Vagina (tissue), 2 donors: ENCODE measurements at places on chromosomes 11 and 22.

- no peak for DNase-seq
Measured at GRCh38 chr22:28883917-28884746, 760 bp downstream of the ZNRF3 start.

- DNase-seq = no peak
Measured at GRCh38 chr11:11237070-11237832, 115.8 kb downstream of the CSNK2A3 start.

- DNase-seq = no peak
Measured at GRCh38 chr11:93131709-93132108, 66.1 kb downstream of the SLC36A4 start.

- DNase-seq = no peak
Measured at GRCh38 chr11:65279741-65280440, 18.1 kb downstream of the POLA2 start.

GRCh38 chr11:31764261-31764660 lies 46.9 kb downstream of the PAX6 start:
- no peak for DNase-seq

DNA sequence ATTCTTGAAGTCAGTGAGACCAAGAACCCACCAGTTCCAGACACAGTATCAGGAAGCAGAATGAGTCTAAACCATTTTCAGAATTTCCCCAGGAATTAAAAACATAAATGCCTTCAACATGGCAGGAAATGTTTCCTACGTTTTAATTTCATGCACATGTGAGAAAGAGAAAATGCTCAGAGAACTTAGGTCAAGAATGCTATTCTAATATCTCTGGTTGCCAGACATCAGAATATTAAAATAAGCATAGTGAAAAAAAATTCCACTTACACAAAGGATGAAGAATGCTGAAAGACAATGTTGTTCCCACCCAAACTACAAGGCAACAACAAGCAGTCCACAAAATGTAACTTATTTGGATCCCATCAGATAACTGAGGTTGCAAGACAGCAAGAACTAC lies 104.8 kb downstream of the RAB38 start:
- DNase-seq = no peak

DNA sequence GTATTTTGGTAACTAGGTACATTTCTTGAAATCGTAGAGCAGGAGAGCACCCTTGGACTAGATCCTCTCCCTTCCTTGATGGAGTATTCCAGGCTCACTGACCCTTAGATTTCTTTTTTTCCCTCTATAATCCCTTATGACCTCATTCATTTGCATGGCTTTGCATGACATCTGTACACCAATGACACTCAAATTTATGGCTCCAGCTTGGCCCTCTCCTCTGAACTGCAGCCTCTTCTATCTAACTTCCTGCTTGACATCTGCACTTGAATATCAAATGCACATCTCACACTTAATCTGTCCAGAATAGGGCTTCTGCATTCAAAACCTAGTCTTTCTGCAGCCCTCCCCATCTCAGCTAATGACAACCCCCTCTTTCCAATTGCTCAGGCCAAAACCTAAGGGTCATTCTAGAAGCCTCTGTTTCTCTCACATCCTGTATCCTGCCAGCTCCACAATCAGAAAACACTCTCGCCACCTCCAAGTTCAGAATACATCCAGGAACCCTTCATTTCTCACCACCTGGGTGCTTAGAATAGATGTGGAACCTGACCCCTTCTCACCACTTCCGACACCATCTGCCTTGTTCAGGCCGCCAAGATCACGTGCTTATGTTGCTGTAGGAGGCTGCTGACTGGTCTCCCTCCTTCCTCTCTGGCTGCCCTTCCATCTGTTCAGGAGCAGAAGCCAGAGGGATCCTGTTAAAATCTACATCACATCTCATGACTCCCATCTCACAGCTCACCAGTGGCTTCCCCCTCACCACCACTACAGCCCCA lies 138.9 kb upstream of the MTNR1B start:
- DNase-seq = peak; percentile 43
